ENCODE measurements at places on chromosomes 11 and 22.
A peak's percentile ranks its signal among the peaks of the same experiment; 100 is the strongest.

- no peak for DNase-seq
Observed at GRCh38 chr11:47181271-47181670, 4.6 kb upstream of the ARFGAP2 start.

DNA sequence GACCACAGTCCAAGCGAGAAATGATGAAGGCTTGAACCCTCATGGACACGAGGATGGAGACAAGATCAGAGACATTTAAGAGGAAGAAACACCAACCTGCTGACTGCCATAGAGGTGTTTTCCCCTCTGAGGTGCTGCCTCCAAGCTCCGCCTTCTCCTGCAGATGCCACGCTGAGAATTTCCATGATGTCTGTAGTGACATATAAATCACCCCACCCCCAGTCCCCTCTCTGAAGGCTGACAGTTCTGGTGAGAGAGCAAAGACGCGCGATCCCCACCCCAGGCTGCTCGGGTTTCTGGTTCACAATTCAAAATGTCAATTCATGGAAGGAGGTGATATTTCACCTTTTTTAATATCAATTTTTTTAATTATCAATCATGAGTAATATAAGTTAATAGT lies 28.2 kb downstream of the LRRC32 start:
- no peak for DNase-seq

DNA sequence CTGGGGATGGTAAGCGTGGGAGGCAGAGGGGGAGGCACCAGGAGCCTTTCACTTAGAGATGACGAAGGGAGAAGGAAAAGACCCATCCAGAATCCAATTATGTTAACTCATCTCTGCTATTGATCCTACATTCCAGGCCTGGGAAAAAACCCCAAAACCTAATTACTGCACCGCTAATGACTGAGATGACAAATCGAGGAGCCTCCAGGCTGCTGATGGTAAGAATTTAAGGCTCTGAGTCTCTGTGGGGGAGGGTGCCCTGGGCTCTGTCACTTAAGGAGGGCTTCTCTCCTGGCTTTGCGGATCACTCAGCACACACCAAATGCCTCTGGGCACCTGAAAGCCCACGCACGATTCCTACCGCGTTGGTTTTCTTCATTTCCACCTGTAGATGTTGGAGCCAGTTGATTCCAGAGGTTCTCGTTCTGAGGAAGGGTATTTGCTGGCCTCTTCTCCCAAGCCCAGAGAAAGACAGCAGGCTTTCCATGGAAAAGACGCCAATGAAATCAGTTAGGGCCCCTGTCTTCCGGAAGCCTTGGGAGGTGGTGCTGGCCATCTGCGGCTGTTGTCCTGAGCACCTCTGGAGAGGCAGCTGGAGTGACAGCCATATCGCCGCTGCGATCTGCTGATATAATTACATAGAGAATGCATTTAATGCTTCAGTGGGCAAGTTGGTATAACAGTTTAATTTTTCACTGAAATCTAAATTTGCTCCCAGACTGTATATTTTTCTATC lies 751.2 kb downstream of the BRD1 start:
- DNase-seq: no peak

- DNase-seq: peak; percentile 57
Observed at GRCh38 chr11:29318134-29318845, 698.5 kb downstream of the KCNA4 start.

DNA sequence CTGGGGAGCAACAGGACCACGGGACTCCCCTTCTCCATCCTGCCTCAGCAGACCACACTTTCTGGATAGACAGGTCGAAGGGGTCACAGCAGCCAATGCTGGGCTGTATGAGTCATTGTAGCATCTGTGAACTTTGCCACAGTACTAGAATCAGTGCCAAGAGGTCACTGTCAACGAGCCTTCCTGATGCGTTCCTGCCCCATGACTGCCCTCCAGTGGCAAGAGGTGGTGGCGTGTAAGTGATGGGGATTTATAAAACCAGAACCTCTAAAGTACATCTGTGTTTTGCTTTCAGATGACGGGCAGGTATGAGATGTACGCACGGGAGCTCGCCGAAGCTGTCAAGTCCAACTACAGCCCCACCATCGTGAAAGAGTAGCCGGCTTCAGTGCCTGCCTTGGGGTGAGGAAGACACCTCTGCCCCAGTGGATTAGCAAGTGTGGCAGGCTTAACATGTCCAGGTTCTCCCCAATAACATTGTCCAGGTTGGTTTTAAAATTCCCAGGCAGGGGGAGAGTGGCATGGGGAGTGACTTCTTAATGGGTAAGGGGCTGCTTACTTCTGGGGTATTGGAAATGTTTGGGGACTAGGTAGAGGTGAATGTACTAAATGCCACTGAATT lies 29.4 kb downstream of the GUCD1 start:
- DNase-seq: peak; percentile 79

GRCh38 chr11:26865703-26866102 lies 128.2 kb upstream of the FIBIN start:
- DNase-seq: no peak

- no peak for DNase-seq
Observed at GRCh38 chr11:113991718-113992458, 17.0 kb downstream of the HTR3A start.

DNA sequence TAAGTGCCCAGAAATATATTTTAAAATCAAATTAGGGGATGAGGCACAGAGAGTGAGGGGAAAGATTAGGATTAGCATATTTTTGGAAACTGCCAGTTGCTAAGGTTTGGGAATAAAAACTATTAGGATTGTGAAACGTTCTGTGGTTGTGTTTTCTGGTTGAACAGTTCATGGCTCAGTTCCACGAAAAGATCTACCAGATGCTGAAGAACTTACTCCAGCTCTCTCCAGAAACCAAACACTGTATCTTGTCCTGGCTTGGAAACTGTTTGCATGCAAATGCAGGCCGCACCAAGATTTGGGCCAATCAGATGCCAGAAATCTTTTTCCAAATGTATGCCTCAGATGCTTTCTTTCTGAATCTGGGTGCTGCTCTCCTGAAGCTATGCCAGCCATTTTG lies 15.3 kb downstream of the UBE4A start:
- DNase-seq: no peak

- DNase-seq: no peak
Observed at GRCh38 chr11:1608363-1608762, at the start of gene KRTAP5-3. Gene KRTAP5-3, minus strand, starts transcription at chr11:1608463. Its CDS starts 78 bp downstream, at chr11:1608385.

DNA sequence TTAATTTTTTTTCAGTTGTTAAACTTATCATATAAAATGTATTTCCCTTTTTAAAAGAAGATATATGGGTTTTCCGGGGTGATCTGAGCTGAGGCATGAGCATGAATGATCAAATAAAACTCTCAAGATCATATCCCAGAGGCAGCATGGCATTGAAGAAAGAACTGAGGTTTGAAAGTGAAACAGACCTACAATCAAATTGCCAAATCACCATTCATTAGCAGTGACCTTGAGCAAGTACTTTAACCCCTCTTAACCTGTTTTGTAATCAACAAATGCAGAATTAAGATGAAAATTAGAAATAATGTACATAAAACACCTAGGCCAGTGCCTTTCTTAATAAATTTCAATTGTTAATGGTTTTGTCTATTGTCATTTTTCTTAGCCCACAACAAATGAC lies 116.0 kb downstream of the RBFOX2 start:
- no peak for DNase-seq

All from ELR (cell line).